ENCODE measurements at places on chromosomes 1 and 21.

DNA sequence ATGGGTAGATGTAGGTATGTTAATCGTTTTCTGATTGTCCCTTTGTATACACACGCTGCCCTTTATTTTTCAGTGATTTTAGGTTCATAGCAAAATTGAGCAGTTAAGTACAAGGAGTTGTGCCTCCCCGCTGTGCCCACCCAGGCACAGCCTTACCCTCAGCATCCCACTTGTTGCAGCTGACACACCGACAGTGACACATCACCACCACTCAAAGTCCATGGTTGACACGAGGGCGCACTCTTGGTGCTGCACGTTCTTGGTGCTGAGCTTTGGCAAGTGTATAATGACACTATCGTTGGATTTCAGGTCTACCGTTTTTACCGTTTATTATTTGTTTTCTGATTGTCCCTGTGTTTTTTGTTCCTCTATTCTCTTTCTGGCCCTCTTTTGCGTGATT, 15.6 kb downstream of the C1orf159 start:
- no peak for DNase-seq

DNA sequence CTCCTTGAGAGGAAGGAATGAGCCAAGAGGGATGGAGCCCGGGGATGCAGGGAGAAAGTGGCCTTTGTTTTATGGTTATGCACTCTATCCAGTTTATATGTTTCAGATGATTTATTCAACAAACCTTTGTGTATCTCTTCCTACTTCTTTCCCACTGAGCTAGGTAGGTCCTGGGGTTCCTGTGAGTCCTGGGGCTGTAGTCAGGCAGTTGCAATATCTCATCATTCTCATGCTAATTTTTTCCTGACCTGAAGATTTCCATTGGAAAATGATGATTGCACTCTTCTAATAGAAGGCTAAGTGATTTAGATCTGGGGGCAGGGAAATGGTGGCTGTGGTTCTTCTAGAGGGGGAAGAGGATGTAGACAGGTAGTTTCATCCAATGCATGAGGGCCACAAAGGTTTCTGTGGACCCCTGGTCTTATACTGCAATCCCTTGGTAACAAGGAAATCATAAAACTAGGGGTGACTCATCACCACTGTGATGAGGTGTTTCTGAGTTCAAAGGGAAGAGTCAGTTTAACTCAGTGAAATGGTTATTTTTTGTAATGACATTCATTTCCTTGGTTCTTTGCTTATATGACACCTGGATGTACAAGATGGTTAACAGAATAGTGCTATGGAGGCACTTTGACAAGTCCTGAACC, 20.2 kb downstream of the B3GALT5 start:
- no peak for DNase-seq

- no peak for DNase-seq
These were observed 25.6 kb upstream of the DMBX1 start for GRCh38 chr1:46464013-46464548.

DNA sequence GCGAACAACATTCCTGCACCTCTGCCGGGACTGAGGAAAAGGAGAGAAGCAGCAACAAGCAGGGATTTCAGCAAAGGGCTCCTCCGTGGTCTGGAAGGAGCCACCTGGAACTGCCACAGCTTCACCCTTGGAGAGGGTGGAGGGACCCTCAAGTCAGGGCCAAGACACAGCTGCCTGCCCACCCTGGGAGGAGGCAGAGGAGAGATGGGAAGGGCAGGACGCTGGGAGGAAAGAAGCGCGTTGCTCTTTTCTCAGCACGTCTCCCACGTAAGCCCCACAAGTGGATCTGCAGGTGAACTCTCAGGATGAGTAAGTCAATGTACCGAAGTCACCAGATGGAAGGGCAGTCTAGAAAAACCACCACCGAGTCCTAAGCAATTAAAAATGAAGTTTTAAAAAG, 39.6 kb downstream of the SLC19A1 start:
- no peak for DNase-seq

- no peak for DNase-seq
These were observed 53.6 kb upstream of the ARTN start for GRCh38 chr1:43879996-43880395.

DNA sequence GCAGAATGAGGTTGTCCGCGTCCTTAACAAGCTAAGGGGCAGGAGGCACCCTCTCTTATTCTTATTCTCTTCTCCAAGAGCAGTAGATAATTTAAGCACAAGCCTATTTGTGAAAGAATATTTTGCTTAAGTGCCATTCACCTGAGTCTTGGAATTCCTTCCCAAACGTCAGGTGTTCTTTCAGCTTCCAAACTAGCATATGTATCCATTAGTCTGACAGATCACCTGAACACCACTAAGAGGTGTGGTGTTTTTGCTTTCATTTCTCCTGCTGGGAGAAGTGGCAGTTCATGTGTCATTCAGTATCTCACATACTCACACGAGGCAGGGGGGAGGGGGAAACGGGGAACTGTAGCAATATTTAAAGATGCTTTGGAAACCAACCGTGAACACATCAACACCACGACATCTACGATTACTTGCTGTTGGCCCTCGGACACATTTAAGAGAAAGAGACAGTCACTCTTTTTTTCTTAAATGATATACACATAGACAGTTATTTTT, 45.5 kb upstream of the RBM15 start:
- no peak for DNase-seq

Measured in CD4-positive, alpha-beta T cell treated with Interleukin-17A for 1 hour (primary cell).